ENCODE measurements at places on chromosomes 5 and 9.

GRCh38 chr5:1172670-1173404 lies 28.6 kb upstream of the SLC6A19 start:
- no peak for DNase-seq

- no peak for DNase-seq
Observed at GRCh38 chr5:173570321-173571090, 45.9 kb downstream of the BOD1 start.

DNA sequence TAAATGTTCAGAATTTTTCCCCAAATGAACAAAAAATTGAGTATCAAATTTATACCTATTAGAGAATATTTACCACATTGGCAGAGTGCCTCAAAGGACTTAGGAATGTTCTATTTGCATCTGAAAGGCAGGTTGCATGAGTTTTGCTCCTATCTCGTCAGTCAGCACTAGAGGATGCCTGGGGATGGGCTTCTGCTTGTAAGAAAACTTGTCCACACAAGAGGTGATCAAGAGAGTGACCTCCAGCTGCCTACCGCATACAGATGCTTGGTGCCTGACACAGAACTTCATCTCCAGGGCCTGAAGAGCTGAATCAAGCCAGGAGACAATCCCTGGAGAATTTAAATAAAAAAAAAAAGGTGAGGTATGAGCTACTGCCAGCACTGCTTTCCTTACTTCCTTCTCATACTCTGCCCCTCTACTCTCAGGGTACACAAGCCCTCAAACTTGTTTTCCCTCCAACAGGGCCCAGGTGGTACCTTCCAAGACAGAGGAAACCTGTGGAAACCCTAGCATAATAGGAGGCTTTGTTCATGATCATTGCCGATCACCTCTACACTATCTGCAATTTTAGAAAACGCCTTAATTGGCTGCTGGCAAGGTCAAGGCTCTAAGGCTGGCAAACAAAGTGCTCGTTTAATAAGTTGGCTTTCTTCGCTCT lies 166.6 kb downstream of the ELAVL2 start:
- DNase-seq, result no peak

DNA sequence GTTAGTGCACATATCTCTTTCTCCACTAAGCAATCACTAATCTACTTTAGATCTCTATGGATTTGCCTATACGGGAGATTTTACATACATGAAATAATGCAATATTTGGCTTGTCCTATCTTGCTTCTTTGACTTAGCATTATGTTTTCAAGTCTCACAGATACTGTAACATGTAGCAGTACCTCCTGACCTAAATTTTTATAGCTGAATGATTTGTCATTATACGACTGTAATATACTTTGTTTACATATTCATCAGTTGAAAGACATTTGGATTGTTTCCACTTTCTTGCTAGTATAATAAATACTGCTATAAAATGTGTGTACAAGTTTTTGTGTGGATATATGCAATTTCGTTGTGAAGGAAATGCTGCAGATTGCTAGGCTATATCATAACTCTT lies 1520.8 kb upstream of the CDH6 start:
- no peak for DNase-seq

DNA sequence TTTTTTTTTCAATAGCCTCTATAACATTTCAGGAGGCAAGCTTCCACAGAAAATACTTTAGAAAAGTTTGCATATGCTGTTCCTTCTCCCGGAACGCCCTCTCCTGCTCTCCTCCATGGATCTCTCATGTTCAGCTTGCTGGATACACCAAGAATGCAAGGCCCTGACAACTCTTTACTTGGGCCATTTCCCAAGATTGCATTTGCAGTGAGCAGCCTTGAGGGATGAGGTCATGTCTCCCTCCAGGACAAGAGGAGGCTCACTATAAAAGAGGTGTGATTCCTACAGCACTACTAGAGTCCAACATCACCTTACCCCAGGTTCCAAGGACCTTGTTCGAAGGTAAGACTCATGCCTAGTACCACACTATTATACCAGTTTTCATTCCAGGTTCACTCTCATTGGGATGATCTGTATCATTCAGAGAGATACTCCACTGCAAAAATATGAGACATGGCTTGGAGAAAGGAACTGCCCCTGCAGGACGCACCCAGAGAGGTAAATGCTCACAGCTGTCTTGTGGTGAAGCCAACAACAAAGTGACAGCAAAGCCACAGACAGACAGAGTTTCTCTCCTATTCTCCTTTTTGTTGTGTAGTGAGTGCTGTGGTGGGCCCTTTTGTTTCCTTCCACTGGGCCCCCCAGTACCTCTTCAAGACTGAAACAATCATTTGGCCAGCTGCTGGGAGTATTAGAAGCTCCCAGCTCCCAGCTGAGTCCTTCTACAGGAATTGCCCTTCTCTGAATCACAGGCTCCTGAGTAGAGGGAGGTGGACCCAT lies 151.7 kb upstream of the ZNF366 start:
- DNase-seq, result no peak

All from HCEC 1CT (cell line).